Esophagus mucosa (tissue), 1 donor: ENCODE measurements at places on chromosomes 6 and 20. TPM values are rescaled to one million over a fixed set of nuclear protein-coding genes. Genes with fewer than 3 reads are reported as not detected.

The ZSWIM3 gene
- 1.4 TPM for total RNA-seq

The LIME1 gene
- total RNA-seq = 5.1 TPM

The BMP2 gene
- total RNA-seq = 3.5 TPM

The KIF6 gene
- 0.24 TPM for total RNA-seq

The ADGRF1 gene
- 32.8 TPM for total RNA-seq
